CD4-positive, alpha-beta T cell (primary cell): ENCODE measurements at places on chromosomes 6 and 20.

DNA sequence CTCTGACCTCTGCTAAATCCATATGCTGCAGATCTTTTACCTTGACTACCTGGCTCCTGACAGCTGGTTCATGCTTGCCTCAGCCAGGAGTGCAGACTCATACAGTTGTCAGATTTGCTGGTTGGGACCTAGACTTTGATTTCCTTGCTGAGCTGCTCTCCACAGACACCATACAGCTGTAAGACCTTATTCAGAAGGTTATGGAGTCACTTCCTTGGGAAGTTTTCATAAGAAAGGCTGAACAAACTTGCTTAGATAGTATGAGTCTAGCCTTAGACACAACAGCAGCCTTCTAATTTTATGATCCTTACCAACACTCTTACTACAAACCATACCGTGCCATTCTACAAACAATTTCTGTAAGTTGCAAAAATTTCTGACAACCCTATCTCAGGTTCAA lies 102.9 kb downstream of the EDN1 start:
- DNase-seq = no peak

GRCh38 chr6:158629367-158630221 lies 14.9 kb downstream of the DYNLT1 start:
- peak; percentile 37 for DNase-seq

DNA sequence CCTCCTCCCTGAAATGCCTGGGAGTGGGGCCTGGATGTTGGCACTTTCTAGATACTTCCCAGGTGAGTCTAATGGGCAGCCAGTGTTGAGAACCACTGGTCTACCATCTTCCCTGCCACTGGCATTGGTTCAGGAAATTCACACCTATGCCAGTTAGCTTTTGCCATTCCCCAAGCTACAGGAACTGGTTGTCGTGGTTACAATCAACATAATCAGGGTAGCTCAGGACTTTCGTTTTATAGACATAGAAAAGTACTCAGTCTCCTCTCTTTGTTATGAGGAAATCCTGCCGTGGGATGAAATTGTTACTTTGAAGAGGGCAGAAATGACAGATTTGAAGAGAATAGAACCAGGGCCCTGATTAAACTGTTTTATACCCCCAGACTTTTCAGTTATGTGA lies 127.9 kb upstream of the FOXO3 start:
- DNase-seq = no peak

GRCh38 chr6:150702675-150703074 lies 103.0 kb downstream of the PLEKHG1 start:
- no peak for DNase-seq

GRCh38 chr6:51571168-51571567 lies 516.2 kb downstream of the PKHD1 start:
- no peak for DNase-seq

GRCh38 chr6:106163446-106163965 lies 77.4 kb downstream of the PRDM1 start:
- no peak for DNase-seq
